ENCODE measurements at places on chromosomes 6 and 20. TPM values are rescaled to one million over a fixed set of nuclear protein-coding genes. Genes with fewer than 3 reads are reported as not detected.
A peak's percentile ranks its signal among the peaks of the same experiment; 100 is the strongest.

MUC21 gene
- total RNA-seq = not detected

CDH4 gene
- total RNA-seq = 6.5 TPM

PSMB9 gene
- not detected for total RNA-seq

SLC17A9 gene
- total RNA-seq = 0.74 TPM

SIRPB1 gene
- total RNA-seq = 0.62 TPM

- DNase-seq = no peak
- H3K4me3 ChIP-seq = no peak overlapping the region
- H3K4me1 ChIP-seq = peaks cover 29% of the 10 kb centered on the region
- no peak overlapping the region for H3K27ac ChIP-seq
- no peaks in the 10 kb centered on the region for H3K36me3 ChIP-seq
Observed at GRCh38 chr6:108584323-108584722, 23.6 kb downstream of the FOXO3 start.

GRCh38 chr6:143258945-143259344 is 191.6 kb downstream of the ADAT2 start:
- no peak for DNase-seq
- H3K4me1 ChIP-seq = no peaks in the 10 kb centered on the region
- H3K4me3 ChIP-seq = no peak overlapping the region
- no peak overlapping the region for H3K27ac ChIP-seq

- H3K27ac ChIP-seq = no peak overlapping the region
- no peaks in the 10 kb centered on the region for H3K4me1 ChIP-seq
- DNase-seq = no peak
- no peak overlapping the region for H3K4me3 ChIP-seq
Observed at GRCh38 chr6:37635319-37635718, 62.4 kb downstream of the MDGA1 start.

DNA sequence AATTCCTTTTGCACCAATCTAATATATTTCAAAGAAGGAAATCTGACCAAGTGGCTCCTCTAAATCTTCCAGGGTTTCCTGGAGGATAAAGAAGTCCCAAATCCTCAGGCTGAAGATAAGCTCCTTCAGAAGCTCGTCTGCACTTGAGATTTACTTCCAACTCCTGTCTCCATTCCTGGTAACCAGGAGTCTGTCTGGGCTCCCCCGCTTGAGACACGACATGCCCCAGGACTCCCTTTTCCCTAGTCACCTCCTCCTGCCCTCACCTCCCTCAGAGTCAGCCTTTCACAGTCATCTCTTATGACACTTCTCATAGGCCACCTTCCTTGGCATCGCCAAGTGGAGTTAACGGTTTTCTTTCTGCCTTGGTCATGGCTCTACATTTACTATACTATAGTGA is 103.4 kb upstream of the NEDD9 start:
- no peaks in the 10 kb centered on the region for H3K36me3 ChIP-seq
- no peaks in the 10 kb centered on the region for H3K4me1 ChIP-seq
- no peak for DNase-seq
- H3K4me3 ChIP-seq = no peak overlapping the region

- H3K4me3 ChIP-seq = no peak overlapping the region
- peak; percentile 32 for DNase-seq
- peaks cover 2% of the 10 kb centered on the region for H3K4me1 ChIP-seq
Observed at GRCh38 chr20:62149532-62150309, 6.2 kb downstream of the SS18L1 start.

DNA sequence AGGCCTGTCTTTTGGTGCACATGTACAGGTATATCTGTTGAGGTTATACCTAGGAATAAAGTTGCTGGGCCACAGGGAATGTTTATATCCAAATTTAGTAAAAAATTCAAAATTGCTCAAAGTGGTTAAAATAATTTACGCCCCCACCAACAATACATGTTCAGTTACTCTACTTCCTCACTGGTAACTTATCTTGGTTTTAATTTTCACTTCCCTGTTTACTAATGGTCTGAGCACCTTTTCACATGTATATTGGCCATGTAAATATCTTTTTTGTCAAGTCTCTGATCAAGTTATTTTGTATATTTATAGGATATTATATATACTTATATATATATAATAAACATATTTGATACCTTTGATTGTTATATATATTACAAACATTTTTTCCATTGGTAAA is 9.7 kb downstream of the PDE7B start:
- H3K36me3 ChIP-seq = no peaks in the 10 kb centered on the region
- H3K27me3 ChIP-seq = no peaks in the 10 kb centered on the region
- no peak overlapping the region for H3K27ac ChIP-seq
- no peaks in the 10 kb centered on the region for H3K4me1 ChIP-seq
- H3K4me3 ChIP-seq = no peak overlapping the region
- DNase-seq = no peak

DNA sequence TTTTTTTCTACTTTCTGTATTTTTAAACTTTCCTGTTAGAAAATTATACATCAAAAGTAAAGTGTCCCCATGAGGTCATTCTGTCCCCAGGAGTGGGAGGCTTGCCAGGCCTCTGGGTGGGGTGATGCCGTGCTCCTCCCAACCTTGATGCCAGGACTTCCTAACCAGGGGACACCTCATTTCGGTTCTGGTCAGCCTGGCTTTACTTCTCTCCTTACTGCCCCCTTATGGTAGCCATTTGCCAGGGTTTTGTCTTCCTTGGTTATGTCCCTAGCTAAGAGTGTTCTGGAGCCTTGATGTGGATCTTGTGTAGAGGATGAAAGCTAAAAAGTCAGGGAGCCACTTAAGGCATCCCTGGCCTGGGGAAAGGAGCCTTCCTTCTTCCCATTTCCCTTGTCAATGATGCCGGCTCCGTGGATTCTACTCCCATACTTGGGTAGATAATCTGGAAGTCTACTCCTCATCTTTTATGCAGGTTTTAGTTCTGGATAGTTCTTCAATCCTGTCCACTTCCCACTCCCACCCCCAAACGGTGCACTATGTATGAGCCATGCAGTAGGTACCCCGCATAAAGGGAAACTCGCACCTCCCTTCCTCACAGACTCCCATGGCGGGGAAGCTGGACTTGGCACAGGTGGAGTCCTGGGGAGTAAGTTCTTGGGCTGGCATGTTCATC is 164.1 kb upstream of the SALL4 start:
- no peaks in the 10 kb centered on the region for H3K27me3 ChIP-seq
- no peak overlapping the region for H3K4me3 ChIP-seq
- H3K4me1 ChIP-seq = peaks cover 12% of the 10 kb centered on the region
- no peaks in the 10 kb centered on the region for H3K36me3 ChIP-seq
- no peak overlapping the region for H3K27ac ChIP-seq
- peak; percentile 83 for DNase-seq

DNA sequence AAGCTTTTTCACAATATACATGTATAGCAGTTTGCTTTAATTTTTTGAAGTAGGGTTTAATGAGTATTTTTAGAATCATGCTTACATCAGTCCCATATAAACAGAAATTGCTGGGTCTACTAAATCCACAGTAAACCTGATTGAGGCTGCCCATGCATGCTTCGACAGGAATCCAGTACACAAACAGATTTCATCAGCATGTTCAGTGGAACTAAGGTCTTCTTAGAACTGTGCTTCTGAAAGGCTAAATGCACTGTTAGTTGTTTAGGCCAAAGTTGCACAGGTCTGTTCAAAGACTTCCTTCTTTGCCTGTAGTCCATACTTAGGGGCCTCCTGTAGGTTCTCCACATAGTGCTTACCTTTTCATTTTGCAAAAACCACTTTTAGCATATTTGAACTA is 42.5 kb upstream of the THBS2 start:
- H3K4me3 ChIP-seq = no peak overlapping the region
- no peak overlapping the region for H3K27ac ChIP-seq
- no peaks in the 10 kb centered on the region for H3K4me1 ChIP-seq
- H3K27me3 ChIP-seq = no peaks in the 10 kb centered on the region
- no peak for DNase-seq

DNA sequence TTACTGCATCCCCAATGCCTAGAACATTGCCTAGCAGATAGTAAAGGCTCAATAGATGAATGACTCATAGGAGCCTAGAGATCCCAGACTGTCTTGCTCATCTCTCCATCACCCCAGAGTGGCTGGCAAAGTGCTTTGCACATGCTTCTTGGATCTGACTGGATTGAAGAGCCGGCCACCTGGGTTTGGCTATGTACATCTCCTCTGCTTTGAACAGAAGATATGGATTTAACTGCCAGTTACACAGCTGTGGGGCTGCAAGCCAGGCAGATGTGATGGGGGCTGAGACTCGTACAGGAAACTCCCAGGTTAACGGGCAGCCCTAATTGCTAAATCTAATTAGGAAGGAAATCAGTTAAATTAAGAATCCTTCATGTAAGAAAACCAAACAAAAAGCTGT is 28.6 kb downstream of the MYLIP start:
- peaks cover 6% of the 10 kb centered on the region for H3K4me1 ChIP-seq
- H3K36me3 ChIP-seq = no peaks in the 10 kb centered on the region
- no peaks in the 10 kb centered on the region for H3K27me3 ChIP-seq
- H3K4me3 ChIP-seq = no peak overlapping the region

GRCh38 chr6:72832271-72832670 is 210.4 kb downstream of the KCNQ5 start:
- no peaks in the 10 kb centered on the region for H3K4me1 ChIP-seq
- no peaks in the 10 kb centered on the region for H3K27me3 ChIP-seq
- DNase-seq = no peak

DNA sequence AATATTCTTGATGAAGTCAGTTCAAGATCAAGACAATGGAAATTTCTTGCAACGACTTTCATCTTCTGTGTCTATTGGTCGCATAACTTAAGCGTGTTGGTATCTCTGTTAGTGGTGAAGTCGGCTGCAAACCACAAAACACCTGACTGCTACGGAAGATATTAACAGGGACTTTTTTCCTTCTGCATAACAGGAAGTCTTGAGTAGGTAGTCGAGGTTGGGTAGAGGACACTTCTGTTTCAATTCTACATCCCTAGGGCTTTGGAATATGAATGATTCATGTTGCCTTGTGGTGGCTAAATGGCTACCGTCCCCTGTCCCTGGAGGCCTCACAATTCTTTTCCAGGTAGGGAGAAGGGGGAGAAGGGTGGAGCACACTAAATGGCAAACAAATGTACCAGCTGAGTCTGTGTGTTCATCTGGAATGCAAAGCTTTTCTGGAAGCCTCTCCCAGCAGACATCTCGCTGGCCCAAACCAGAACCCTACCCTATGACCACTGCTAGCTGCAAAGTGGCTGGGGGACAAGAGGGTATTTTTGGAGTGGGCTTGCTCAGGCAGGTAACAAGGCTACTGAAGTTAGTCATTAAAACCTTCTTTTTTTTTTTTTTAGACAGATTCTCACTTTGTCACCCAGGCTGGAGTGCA is 34.6 kb upstream of the NKX2-2 start:
- H3K27me3 ChIP-seq = no peaks in the 10 kb centered on the region
- H3K4me3 ChIP-seq = no peak overlapping the region
- no peak overlapping the region for H3K27ac ChIP-seq
- H3K4me1 ChIP-seq = no peaks in the 10 kb centered on the region
- DNase-seq = no peak

DNA sequence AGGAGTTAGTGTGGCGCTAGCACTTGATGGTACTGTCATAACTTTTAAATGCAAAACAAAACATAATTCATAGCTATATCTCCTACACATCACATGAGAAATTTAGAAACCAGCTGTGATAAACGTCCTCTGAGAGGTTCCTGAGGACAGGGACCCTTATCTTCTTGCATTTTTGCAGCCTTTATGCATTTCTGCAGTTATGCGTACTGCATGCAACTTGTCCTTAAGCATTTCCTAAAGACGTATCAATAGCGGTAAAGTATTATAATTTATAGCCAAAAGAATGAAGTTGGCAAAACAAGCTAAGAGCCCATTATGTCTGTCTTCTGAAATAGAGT is 1.7 kb downstream of the NAPB start:
- DNase-seq = no peak
- peak overlapping the region; percentile 90 for H3K4me3 ChIP-seq
- no peaks in the 10 kb centered on the region for H3K36me3 ChIP-seq
- peaks cover 12% of the 10 kb centered on the region for H3K4me1 ChIP-seq
- H3K27me3 ChIP-seq = no peaks in the 10 kb centered on the region

DNA sequence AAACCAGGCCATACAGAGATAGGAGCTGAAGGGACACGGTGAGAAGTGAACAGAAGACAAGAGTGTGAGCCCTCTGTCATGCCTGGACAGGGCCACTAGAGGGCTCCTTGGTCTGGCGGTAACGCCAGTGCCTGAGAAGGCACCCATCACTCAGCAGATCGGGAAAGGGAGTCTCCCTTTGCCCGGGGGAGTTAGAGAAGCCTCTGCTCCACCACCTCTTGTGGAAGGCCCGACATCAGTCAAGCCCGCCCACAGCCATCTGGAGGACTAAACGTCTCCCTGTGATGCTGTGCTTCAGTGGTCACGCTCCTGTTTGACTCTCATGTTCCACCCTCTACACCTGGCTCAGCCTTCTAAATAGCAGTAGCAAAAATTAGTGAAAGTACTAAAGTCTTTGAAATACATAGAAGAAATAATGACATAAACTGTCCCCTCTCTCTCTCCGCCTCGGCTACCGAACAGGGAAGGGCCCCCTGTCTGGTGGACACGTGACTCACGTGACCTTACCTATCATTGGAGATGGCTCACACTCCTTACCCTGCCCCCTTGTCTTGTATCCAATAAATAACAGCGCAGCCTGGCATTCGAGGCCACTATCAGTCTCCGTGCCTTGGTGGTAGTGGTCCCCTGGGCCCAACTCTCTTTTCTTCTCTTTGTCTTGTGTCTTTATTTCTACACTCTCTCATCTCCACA is 66.7 kb downstream of the RPP21 start:
- H3K4me1 ChIP-seq = no peaks in the 10 kb centered on the region
- H3K27me3 ChIP-seq = peaks cover 64% of the 10 kb centered on the region
- DNase-seq = peak; percentile 79
- H3K4me3 ChIP-seq = no peak overlapping the region

GRCh38 chr6:84696166-84696565 is 68.2 kb downstream of the TBX18 start:
- no peaks in the 10 kb centered on the region for H3K36me3 ChIP-seq
- no peak overlapping the region for H3K4me3 ChIP-seq
- H3K27ac ChIP-seq = no peak overlapping the region
- H3K27me3 ChIP-seq = no peaks in the 10 kb centered on the region
- DNase-seq = no peak

DNA sequence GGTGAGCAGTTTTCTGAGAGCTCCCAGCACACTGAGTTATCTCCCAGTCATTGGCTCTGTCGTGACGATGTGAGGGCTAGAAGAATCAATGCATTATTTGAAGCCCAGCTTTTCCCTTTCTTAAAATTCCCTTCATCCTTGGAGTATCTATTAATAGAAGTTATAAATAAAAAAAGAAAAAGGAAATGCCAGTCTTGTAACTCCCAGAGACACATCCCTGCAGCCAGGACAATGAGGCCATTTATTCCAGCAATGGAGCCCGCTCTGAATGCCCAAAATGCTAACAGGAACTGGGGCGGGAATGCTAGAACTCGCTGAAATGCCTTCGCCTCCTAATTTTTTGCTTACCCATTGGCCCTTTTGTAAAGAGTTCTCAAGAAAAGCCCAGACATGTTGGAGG is 305.8 kb downstream of the TFAP2C start:
- H3K4me3 ChIP-seq = no peak overlapping the region
- DNase-seq = no peak
- H3K36me3 ChIP-seq = no peaks in the 10 kb centered on the region
- peaks cover 11% of the 10 kb centered on the region for H3K27me3 ChIP-seq
- H3K27ac ChIP-seq = no peak overlapping the region
- H3K4me1 ChIP-seq = no peaks in the 10 kb centered on the region

GRCh38 chr6:162533009-162533400 is 194.6 kb downstream of the PRKN start:
- no peak for DNase-seq
- no peak overlapping the region for H3K27ac ChIP-seq
- H3K36me3 ChIP-seq = no peaks in the 10 kb centered on the region
- no peak overlapping the region for H3K4me3 ChIP-seq
- H3K27me3 ChIP-seq = no peaks in the 10 kb centered on the region
- H3K4me1 ChIP-seq = no peaks in the 10 kb centered on the region

All from neural progenitor cell (in vitro differentiated cells).